NCI-H526 treated with DMSO at 0.1 percent for 48 hours (cell line): ENCODE measurements at places on chromosomes 11 and 22.
A peak's percentile ranks its signal among the peaks of the same experiment; 100 is the strongest.

DNA sequence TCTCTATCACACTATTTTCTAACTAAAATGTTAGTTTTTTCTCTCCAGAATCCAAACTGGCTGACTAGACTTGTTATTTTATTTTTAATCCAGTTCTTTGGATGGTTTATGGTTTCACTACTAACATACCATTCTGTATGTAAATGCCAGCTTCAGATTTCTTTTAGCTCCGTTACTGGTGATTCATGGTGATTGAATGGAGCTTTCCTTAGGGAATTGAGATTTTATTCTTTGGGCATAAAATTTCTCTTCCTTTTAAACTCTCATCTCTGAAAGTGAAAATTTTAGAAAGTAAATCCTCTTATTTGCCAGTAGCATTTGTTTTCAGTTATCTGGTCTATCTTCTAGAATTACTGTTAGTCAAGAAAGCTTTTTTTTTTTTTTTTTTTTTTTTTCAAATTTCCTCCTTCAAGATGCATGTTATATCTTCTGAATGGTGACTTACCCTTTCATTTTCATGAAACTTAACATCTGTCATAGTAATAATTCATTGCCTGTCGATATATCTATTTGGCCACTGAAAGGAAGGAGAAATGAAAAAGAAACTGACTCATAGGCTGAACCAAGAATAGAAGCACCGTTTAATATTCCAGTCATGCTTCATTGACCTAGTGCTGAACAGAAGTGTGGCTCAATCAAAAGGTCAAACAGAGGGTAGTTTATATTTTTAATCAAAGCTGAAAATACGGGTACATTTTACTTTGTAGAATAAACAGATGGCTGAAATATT, 6.4 kb downstream of the ENDOD1 start:
- DNase-seq, result no peak

- DNase-seq, result no peak
These were observed 41.4 kb upstream of the ZBED5 start for GRCh38 chr11:10899121-10899830.

- DNase-seq, result no peak
These were observed 42.8 kb downstream of the EXT2 start for GRCh38 chr11:44138286-44138685.

- DNase-seq, result no peak
These were observed 3.0 kb downstream of the CASTOR1 start for GRCh38 chr22:30286331-30286730.

GRCh38 chr22:21632237-21632895, at the start of gene CCDC116:
Gene CCDC116 (plus strand): TSS chr22:21632760. CDS start chr22:21633182, 422 bp downstream.
- DNase-seq, result peak; percentile 22

DNA sequence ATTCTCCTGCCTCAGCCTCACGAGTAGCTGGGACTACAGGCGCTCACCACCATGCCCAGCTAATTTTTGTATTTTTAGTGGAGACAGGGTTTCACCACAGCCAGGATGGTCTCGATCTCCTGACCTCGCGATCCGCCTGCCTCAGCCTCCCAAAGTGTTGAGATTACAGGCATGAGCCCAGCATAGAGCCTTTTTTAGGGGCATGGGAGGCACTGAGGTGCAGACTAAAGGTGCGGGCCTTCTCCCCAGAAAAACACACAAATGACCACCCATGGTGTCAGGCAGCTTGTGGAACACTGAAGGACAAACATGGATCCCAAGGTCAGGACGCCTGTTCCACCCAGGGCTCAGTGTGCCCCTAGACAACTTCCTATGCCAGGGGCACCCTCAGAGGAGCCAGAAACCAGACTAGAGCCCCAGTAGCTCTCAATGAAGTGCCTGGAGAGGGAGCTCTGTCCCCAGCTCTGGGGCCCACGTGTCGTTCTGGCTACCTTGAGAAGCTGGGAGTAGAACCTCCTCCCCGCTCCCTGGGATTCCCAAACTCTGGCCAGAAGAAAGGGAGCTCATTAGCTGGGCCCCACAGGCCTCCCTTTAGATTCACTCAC, 21.2 kb upstream of the CD5 start:
- DNase-seq, result no peak

GRCh38 chr11:117064275-117064674, 34.0 kb downstream of the SIK3 start:
- no peak for DNase-seq

GRCh38 chr11:1497600-1497999, 11.0 kb upstream of the MOB2 start:
- DNase-seq, result no peak

- no peak for DNase-seq
These were observed 13.4 kb downstream of the SYT7 start for GRCh38 chr11:61567286-61568061.

DNA sequence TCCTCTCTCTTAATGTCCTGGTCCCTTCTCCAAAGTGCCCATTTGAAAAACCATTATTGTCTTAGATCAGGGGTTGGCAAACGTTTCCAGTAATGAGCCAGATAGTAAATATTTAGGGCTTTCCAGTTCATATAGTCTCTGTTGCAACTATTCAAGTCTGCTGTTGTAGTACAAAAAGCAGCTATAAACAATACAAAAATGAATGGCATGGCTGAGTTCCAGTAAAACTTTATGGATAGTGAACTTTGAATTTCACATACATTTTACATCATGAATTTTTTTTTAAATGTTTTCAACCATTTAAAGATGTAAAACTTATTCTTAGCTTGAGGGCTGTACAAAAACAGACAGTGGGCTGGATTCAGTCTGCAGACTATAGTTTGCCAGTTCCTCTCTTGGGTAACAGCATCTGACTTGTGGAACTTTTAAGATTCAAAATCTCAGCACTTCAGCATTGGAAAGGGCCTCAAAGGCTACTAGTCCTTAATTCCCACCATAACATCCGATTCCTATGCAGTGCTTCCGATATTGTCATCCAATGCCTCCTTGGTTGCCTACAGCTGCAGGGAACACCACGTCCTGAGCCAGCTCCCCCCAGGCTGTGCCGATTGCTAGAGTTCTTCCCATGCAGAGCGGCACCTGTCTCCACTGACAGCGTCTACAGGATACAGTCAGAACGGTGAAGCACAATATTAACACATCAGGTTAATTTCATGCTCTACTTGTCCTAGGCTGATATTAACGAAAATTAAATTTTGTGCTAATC, 65.6 kb upstream of the E2F8 start:
- no peak for DNase-seq

GRCh38 chr11:1920128-1920908, 815 bp downstream of the TNNT3 start:
- DNase-seq, result no peak

DNA sequence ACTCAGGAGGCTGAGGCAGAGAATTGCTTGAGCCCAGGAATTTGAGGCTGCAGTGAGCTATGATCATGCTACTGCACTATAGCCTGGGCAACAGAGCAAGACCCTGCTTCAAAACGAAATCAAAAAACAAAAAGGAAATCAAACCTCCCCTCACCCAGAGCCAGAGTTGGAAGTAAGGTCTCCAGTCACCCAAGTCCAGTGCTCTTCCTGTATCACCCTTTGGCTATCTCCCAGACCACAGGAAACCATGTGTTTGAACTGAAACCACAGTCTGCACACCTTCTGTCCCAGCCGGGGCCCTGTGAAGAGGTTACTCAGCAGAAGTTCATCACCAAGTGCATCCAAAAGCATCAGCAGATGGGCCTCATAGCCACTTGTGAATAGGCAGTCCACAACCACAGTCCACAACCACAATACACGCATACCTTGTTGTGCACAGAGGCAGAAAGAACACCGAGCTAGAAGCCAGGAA, 4.6 kb downstream of the MYH9 start:
- DNase-seq, result no peak

DNA sequence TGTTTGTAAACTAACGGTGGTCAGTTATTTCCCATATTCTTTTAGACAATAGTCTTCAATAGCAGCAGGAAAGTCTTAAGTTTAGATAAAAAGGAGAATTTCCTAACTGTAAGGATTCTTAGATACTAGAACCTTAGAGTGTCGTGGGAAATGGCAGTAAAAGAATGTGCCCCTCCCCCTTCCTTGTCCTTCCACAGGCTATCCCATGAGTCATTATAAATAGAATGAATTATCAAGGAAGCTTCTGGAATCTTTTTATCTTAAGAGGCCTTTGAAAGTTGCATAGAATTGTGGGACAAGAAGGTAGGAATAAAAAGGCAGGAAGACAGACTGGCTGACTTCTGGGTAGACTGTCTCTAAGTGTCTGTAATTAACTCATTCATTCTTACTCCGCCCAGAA, 165.2 kb upstream of the TBCEL start:
- DNase-seq, result no peak

GRCh38 chr11:83194281-83195142, 1.0 kb downstream of the ANKRD42 start:
- no peak for DNase-seq

- no peak for DNase-seq
These were observed 242.3 kb upstream of the MTNR1B start for GRCh38 chr11:92727123-92727522.

- DNase-seq, result no peak
These were observed 830 bp downstream of the ACAT1 start for GRCh38 chr11:108122166-108122628.

- peak; percentile 4 for DNase-seq
These were observed 34.7 kb downstream of the PARVA start for GRCh38 chr11:12411806-12412727.

DNA sequence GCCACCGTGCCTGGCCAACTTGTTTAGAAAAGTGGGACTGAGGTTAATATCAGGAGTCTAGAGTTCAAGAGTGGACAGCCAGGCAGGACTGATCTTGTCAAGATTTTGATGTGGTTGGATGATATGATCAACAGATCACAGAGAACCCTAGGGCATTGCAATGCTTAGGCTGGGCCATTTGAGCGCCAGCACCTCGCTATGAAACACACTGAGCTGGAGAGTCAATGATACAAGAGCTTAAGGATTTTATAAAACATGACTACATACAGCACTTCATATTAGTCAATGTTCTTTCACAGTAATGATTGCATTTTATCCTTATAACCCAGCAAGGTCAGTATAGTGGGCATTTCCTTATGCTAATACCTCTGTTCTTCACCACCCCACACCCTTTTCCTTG, 15.4 kb upstream of the PEX26 start:
- DNase-seq, result no peak

- peak; percentile 35 for DNase-seq
These were observed 35.9 kb downstream of the MYO18B start for GRCh38 chr22:25777870-25778269.

GRCh38 chr11:13837286-13837685, 125.2 kb upstream of the SPON1 start:
- no peak for DNase-seq

GRCh38 chr11:69359735-69360480, 66.0 kb downstream of the MYEOV start:
- DNase-seq, result no peak

GRCh38 chr22:47053726-47054141, 291.3 kb downstream of the TBC1D22A start:
- no peak for DNase-seq

GRCh38 chr11:19970944-19971343, 189.3 kb downstream of the DBX1 start:
- no peak for DNase-seq

DNA sequence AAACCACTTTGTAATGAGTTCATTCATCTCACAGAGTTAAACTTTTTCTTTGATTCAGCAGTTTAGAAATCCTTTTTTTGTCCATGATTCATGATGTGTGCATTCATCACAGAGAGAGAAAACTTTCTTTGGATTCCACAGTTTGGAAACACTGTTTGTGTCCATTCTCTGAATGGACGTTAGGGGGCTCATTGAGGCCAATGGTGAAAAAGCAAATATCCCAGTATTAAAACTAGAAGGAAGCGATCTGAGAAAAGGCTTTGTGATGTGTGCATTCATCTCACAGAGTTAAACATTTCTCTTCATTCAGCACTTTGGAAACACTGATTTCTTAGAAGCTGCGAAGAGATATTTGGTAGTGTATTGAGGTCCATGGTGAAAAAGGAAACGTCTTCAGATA, 155.6 kb upstream of the TRIM48 start:
- DNase-seq, result no peak

DNA sequence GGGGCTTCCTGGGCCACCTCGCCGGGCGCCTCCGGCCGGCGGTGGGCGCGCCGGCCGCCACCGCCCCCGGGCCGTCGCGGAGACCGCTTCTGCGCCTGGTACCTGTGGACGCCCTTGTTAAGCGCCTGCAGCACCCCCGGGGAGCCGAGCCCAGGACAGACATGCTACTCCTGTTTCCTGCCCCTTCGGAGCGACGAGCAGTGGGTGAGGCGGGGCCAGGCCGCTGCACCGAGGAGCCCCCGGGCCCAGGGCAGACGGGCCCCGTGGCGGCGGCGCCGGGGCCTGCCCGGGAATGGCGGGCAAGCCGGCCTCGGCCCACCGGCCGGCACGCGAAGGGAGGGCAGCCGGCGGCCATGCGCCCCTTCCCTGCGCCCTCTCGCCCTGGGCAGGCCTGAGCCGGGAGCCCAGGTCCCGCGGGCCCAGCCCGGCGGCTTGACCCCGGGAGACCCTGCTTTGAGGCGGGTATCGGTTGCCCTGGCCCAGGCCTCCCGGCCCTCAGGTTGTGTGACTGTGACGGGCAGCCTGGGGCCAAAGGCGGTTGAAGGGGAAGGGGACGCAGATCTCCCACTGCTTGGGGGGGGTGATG, 789 bp upstream of the KDM2A start:
- DNase-seq, result no peak

DNA sequence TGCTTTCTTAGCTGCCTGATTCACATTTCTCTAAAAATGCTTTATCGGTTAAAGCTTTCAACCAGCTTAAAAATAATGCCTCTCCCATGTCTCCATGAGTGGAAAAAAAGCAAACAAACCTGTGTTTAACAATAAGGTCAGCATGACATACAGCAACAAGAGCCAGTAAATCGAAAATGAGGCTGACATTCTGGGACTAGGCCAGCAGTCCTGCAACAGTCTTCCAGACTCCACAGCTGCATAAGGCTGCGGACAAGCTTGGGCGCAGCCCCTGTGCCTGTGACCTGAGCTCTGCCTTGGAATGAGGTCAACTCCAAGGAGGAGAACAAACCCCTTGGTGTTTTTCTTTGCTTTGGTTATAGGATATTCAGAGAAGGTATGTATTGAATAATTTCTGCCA, 95.5 kb downstream of the PGR start:
- DNase-seq, result no peak

DNA sequence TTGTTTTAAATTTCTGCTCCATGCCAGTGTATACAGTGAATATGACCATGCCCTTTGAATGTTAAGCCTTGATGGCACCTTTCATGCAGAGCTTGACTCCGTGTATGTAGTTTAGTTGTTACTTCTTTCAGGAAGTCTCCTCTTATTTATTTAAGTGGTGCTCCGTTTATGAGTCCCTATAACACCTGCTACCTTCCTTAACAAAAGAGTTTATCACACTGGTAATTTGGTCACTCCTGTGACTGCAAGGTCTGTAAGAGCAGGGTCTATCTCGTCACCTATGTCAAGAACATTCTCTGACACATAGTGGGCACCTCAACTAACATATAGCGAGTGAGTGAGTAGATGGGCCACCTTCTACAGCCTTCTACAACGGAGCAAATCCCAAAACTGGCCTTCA, 152.5 kb downstream of the CCDC34 start:
- DNase-seq, result no peak
